HuH-7.5 (cell line): ENCODE measurements at places on chromosomes 12 and 14.

GRCh38 chr12:91040096-91040755, 17.6 kb downstream of the KERA start:
- no peak for DNase-seq

GRCh38 chr12:132481345-132481744, 8.6 kb upstream of the FBRSL1 start:
- no peak for DNase-seq

DNA sequence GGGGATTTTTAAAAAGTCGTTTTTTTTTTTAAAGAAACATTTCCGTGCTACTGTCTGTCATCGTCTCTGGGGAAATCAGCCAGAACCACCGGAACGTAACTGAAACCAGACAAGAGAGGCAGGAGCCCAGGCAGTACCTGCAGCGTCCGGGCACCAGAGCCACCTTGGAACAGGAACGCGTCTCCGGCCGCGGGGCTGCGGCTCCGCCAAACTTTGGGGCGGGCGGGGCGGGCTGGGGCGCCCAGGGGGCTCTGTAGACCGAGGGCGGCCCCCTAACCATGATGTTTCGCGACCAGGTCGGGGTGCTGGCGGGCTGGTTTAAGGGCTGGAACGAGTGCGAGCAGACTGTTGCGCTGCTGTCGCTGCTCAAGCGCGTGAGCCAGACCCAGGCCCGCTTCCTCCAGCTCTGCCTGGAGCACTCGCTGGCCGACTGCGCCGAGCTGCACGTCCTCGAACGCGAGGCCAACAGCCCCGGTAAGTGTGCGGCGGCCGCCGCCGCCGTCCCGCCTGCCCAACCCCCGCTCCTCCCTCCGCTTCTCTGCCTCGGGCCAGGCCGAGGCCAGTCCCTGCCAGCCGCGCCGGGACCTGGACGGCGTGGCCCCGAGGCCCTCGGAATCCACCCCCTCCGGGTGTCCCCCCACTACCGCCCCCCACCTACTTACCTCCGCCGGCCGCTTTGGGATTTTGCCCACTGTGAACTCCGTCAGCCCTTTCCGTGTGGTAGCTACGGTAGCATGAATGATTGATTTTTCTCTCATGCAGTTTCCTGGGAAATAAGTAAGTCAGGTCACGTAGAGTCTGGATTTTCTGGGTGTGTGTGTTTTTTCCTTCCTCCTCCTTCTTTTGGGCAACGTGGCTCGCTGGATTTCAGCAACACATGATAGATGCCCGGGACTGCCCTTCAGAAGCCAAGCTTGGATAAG, 972 bp downstream of the SAMD4A start:
- peak; percentile 37 for DNase-seq

GRCh38 chr12:131383291-131383690, 327.6 kb upstream of the SFSWAP start:
- DNase-seq, result no peak

GRCh38 chr12:76341436-76342030, 6.7 kb downstream of the BBS10 start:
- DNase-seq, result no peak

DNA sequence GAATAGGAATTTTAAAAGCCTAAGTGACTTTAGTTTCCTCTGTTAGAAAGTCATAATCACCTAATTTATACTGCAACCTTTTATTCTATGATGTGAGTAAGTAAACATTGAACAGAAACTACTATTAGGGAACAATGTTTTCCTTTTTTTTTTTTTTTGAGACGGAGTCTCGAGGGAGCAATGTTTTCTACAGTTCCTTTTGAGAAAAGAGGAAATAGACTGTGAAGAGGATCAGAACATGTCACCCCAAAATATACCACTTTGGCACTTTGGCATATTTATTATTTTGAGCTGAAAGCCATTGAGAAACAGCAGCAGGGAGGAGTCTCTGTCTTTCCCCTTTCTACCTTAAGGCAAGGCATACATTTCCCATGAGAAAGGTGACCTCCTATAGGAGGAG, 162.7 kb upstream of the CNOT2 start:
- DNase-seq, result no peak

GRCh38 chr12:109088818-109089217, 4.5 kb downstream of the ALKBH2 start:
- DNase-seq, result no peak

DNA sequence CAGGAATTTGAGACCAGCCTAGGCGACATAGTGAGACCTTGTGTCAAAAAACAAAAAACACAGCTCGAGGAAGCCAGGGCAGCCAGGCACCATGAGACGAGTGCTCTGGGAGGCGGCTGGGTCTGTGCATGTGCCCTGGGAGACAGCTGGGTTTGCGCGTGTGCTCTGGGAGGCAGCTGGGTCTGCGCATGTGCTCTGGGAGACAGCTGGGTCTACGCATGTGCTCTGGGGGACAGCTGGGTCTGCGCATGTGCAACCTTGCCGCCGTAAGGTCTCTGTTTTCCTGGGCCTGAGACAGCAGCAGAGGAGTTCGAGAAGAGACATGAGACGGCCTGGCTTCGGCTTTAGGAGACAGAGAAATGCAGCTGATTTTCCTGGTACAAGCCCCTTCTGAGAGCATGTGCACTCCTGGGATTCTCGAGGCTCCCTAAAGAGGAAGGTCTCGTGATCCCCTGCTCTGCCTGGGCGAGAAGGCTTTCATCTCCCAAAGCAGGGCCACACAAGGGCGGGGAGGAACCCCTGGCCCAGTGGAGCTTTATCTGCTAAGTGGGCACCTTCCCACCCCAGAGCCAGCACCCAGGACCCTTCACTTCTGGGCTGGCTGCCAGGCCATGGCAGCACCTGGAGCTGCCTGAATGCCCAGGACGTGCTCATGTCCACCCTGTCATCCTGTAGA, 3.5 kb upstream of the BDKRB1 start:
- no peak for DNase-seq

GRCh38 chr14:93989939-93990338, 7.2 kb upstream of the CCDC197 start:
- peak; percentile 42 for DNase-seq

DNA sequence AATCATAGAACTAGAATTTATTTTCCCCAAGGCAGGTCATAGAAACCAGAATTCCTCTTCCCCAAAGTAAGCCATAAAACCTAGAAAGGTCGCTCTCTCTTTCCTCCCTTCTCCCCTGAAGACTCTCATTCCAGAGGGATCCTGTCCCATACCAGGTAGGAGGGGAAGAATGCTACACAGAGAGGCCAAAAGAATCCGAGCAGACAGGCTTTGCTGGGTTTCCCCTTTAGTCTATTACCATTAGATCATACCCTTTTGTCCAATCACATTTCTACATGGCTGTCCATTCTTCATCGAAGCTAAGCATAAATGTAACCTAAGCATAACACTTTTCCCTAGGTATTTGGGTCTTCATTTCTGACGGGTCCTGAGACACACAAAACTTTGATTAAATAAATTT, 204.5 kb downstream of the SPTSSA start:
- DNase-seq, result no peak
